ENCODE measurements at places on chromosomes 4 and X.

DNA sequence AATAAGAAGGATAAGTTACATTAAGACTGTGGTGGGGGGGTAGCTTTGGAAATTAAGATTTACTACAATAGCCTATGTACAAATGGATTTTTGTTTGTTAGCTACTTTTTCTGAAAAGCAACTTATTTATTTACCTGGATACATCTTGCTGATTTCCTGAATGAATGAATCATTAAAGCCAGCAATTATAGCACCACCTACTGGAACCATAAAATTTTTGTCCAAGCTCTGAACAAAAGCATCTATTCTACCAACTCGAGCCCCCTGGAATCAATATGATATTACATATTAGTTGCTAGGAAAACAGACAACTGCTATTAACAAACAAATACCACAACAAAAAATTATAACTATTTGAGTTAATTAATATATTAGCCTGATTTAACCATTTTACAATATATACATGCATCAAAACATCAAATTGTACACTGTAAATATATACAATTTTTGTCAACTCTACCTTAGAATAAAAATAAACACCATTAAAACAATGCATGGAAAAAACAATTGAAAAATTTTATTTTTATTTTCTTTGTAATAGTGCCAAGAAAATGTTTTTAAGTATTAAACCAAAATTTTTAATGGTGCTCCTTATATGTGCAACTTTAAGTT, 15.3 kb downstream of the SEPSECS start:
- no peak for DNase-seq

DNA sequence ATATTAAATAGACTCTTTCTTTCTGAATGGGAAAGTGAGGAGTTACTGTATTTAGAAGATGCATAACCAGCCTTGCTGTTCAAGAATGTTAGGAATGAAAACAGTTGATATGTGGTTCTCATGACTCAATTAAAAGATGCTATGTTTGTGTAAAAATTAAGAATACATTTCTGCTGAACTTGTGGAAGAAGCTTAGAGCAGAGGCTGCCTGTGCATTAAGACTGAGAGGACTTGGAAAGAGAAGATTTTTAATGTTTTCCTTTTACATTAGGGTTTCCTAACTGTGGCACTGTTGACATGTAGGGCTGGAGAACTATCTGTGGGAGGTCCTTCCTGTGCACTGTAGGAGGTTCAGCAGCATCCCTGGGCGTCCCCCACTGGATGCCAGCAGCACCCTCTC, 137.7 kb downstream of the GPR143 start:
- DNase-seq, result no peak

DNA sequence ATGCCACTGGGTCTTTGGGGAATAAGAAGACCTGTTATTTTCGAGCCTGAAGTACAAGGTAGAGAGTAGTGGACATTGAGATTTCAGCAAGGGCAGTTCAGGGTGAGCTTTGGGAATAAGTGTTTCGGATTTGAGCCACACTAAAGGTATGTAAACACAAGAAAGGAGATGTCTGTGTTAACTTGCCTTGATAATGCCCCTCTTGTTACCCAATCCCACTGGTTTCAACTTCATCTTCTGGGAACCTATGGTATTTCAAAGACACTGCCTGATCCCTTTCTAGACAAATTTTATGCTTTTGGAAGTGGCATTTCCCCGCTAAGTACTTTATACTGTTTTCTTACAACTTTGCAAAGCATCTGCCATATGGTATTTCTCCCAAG, 79.4 kb downstream of the SLC9A6 start:
- DNase-seq, result no peak

GRCh38 chrX:133606990-133607389, 191.7 kb upstream of the GPC4 start:
- DNase-seq, result no peak

DNA sequence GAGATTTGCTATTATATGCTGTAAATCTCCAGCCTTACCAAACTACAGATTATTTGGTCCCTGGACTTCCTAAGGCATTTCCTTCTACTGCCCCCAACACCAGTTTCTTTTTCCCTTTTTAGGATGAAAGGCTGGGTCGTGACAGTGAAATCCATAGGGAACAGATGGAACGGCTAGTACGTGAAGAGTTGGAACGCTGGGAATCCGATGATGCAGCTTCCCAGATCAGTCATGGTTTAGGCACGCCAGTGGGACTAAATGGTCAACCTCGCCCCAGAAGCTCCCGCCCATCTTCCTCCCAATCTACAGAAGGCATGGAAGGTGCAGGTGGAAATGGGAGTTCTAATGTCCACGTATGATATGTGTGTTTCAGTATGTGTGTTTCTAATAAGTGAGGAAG, 67.9 kb downstream of the PKD2 start:
- DNase-seq, result no peak

GRCh38 chr4:116877069-116877468, 208.3 kb downstream of the TRAM1L1 start:
- no peak for DNase-seq

- DNase-seq, result no peak
These were observed 298.6 kb upstream of the LDB2 start for GRCh38 chr4:17197070-17197469.

GRCh38 chrX:101206471-101206870, 13.1 kb upstream of the DRP2 start:
- no peak for DNase-seq

- DNase-seq, result no peak
These were observed 11.6 kb downstream of the SLC25A5 start for GRCh38 chrX:119479845-119480244.

DNA sequence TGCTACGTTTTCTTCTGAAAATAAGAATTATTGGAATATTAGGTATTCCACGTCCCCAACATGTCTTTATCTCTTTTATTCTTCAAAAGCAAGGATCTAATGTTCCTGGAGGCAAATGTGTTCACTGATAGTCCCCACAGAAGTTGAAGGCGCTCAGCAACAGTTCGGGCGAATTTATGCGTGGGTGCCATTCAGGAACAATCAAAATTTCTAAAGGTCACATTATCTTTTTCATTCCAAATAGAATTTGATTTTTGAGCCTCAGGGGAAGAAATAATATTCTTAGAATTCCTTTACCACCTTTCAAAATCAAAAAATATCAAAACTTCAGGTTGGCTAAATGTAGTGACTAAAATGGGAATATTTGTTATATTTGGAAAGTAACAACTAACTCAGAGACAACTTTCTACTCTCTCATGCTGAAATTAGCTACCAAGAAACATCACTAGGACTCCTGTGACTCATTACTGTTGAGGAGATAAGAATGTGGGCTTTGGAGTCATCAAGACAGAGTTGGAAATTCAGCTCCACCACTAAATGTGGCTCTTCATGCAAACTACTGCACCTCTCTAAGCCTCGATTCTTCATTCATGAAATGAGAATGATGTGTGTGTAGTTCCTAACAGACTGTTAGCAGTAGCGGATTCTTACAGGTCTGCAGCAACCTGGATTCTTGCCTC, 72.3 kb upstream of the KIT start:
- DNase-seq, result no peak

DNA sequence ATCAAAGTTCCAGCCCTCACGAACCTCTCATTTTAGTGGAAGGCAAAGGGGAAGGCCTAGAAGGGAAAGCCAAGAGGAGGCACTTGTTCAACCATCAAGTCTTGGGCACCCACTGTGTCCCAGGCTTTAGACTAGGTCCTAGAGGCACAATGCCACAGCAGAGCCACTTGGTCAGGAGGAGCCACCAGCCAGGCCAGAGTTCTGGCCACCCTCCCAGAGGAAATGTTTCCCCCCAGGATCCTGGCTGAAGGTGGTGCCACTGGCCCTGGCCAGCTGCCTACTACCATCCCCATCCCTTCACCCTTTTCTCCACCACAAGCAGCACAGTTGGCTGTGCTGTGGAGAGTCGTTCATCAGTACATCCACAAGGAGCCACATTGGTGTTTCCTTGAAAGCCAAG, 34.3 kb upstream of the XPNPEP2 start:
- DNase-seq, result no peak

- no peak for DNase-seq
These were observed 1.3 kb upstream of the MGAT4D start for GRCh38 chr4:140499391-140499790.

GRCh38 chrX:154511761-154512160, 4.3 kb downstream of the FAM3A start:
- no peak for DNase-seq

DNA sequence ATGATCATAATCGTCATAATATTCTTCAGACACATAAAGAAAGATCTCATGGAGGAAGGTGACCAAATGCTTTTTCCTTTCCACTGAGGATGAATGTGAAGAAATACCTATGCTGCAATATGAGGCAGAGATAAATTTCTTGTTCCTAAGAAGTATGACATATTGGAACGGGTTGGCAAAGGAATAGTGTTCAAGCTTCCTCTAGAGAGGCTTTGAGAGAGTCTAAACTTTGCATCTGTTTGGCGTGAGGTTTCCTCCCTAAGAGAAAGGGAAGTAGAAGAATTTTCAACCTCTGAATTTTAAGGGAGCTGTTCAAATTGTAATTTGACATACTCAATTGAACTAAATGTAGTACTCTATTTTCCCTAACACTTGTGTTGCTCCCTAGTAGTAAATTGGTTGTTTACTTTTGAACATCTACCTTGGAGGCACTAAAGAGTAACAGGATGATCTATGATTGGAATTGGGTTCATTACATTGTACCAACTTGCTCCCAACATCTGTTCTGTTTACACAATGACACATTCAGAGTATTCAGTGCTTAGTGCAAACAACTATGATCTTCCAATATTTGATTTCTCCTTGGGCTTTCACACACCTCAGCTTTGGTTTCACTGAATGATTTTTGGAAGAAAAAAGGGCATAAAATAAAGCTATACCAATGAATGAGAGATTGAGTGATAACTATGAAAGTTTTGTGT, 122.0 kb downstream of the CORIN start:
- DNase-seq, result no peak

GRCh38 chrX:154379569-154379951, 465 bp downstream of the EMD start:
- DNase-seq, result no peak

DNA sequence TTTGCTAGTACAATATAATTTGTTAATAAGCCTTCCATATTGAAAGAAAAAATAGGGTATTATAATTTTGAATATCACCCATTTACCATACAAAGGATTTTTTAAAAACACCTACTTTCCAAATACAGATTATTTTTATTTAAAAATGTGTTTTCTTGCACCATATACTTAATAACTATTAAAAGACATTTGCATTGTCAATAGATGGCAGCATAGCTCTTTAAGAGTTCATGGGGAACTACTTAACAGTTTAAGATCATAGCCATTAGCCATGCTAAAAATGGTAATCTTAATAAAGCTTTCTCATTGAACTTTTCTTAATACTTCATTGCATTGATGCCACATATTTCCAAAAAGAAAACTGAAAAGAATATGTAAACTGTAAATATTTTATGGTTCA, 1995.9 kb downstream of the C4orf33 start:
- DNase-seq, result no peak

DNA sequence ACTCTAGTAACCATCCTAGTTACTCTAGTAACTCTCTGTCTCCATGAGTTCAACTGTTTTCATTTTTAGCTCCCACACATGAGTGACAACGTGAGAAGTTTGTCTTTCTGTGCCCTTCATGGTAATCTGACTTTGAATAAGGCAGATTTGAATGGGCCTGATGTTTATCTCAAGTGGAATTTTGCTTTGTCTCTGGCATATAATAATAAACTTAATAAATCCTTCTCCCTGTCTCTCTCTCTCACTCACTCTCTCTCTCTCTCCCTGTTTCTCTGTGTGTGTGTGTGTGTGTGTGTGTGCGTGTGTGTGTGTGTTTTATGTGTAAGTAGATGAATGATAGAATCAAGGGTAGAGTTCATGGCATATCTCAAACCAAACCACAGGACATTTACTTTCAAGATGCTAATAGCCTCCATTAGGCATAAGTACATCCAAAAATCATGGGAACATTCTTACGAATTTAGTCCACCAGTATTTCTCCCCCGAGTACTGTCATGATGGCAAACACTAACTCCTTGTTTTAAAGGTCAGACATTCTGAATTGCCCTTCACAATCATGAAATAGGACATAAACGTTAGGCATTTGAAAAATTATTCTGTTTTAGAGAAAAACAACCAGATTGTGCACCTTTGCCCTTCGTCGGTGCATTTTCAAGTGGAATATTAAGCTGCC, 193.1 kb downstream of the SPATA18 start:
- no peak for DNase-seq

GRCh38 chr4:41332510-41333054, 75.9 kb downstream of the UCHL1 start:
- DNase-seq, result no peak

DNA sequence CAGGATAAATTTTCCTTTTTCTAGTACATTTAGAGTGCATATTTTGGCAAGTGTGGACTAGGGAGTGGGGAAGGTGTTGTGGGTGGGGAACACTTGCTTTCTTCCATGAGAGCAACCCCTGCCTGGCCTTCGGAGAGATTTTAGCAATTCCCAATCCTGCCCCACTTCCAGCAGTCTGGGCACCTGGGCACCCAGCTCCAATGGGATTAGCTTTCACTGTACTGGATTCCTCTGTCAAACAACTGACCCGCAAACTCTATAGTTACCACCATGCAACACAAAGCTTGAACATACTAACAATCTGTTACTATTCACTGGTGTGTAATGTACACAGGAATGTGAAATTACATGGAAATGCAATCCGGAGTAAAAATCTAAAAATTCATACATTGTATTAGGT, 50.3 kb downstream of the SH3RF1 start:
- no peak for DNase-seq

DNA sequence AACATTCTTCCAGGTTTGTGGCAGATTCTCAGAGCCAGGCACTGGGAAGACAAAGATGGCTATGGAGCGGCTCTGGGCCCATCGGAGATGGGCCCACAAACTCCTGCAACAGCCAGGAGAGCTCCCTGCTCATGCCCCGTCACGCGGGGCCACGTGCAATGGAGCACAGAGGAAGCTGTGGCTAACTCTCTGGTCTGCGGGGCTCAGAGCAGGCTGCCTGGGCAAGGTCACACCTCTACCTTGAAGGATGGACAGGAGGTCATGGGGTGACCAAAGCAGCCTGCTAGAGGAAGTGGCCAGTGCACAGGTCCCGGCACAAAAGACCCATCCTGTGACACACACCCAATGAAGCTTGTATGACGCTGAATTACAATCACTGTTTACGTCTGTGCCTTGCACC, 45.2 kb downstream of the C4orf50 start:
- DNase-seq, result no peak

- DNase-seq, result no peak
These were observed 63.4 kb downstream of the EFHC2 start for GRCh38 chrX:44280116-44280515.

DNA sequence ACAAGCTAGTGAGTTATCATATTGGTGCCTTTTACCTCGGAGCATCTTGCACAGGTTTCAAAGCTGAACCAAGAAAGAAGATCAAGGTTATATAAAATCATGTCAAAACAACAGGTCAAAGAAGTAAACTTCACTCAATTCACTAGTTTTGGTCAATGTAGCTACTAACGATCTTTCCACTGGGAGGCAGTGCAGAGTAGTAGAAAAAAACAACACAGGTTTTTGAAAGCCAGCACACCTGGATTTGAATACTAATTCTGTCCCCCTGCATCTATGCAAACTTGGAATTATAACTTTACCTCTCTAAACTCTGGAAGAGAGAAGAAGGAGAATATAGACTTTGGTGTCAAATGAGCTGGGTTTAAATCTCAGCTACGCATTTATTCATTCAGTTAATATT, 266.1 kb downstream of the GRIA3 start:
- no peak for DNase-seq

Measured in stimulated activated CD4-positive, alpha-beta T cell treated with anti-CD3 and anti-CD28 coated beads, TNF-alpha, amount 100 ng/mL, for 1 hour (primary cell).